Stimulated activated CD8-positive, alpha-beta memory T cell treated with anti-CD3 and anti-CD28 coated beads, Interleukin-2, amount 100 ng/mL, for 1 hour (primary cell): ENCODE measurements at places on chromosomes 5 and 9.
A peak's percentile ranks its signal among the peaks of the same experiment; 100 is the strongest.

GRCh38 chr5:3282841-3283240 is 312.8 kb upstream of the IRX1 start:
- DNase-seq, result no peak

GRCh38 chr9:133932633-133933032 is 59.5 kb downstream of the VAV2 start:
- no peak for DNase-seq

DNA sequence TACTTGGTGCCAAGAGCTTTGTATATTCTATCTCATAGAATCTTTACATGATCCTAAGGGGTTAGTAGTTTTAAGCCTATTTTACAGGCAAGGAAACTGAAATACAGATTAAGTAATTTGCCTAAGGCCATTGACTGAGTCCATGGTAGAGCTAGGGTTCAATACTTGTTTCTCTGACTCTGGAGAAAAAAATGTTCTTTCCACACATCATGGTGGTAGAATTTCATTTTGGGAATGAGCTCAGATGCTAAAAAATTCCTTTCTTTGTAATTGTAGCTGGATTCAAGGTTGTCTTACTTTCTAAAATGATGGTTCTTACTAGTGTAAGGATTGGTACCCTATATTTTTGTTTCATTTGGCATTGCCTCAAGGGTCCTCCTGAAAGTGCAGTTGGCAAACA is 86.0 kb downstream of the ANKRD55 start:
- DNase-seq, result no peak

- no peak for DNase-seq
These were observed 15.5 kb downstream of the DAPK1 start for GRCh38 chr9:87513161-87513560.

GRCh38 chr9:91714020-91714806 is 235.8 kb downstream of the ROR2 start:
- no peak for DNase-seq

DNA sequence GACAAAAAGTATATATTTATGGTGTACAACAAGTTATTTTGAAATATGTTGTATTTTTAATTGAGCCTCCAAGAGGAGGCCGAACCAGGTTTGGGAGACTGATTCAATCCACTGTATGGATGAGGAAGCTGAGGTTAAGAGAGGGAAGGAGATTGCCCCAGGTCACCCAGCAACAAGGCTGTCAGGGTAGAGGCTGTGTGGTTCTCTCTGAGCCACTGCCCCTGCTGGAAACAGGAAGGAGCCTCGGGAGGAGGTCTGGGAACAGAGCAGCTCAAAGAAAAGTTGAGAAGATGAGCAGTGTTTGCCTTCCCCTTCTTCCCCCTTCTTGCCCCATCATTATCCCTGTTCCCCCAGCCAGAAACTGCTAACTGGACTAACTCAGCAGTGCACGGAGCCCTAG is 6.6 kb upstream of the FAT2 start:
- no peak for DNase-seq

DNA sequence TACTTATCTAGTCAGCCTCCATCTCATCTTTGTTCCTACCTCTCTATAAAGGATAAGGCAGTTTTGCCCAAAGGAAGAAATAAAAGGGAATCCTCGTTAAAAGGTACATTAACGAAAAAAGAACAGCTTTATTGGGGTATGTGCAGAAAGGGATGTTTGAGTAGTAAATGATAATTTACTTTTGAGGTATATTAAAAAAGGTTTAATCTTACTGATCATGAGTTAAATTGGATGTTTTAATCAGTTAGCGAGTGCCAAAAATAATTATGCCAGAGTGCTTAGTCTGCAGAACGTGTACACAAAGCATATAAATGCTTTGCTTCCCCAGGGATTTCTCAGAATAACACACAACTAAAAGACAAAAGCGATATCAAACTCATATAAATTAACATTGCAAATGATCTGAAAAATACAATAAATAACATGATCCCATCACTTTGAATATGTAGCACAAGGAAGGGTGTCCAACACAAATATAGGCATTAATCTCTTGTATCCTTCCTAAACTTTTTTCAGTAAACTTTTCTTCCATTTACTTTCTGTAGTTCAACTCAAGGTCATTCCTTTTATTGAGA is 865.0 kb downstream of the NR2F1-AS1 start:
- DNase-seq, result no peak

DNA sequence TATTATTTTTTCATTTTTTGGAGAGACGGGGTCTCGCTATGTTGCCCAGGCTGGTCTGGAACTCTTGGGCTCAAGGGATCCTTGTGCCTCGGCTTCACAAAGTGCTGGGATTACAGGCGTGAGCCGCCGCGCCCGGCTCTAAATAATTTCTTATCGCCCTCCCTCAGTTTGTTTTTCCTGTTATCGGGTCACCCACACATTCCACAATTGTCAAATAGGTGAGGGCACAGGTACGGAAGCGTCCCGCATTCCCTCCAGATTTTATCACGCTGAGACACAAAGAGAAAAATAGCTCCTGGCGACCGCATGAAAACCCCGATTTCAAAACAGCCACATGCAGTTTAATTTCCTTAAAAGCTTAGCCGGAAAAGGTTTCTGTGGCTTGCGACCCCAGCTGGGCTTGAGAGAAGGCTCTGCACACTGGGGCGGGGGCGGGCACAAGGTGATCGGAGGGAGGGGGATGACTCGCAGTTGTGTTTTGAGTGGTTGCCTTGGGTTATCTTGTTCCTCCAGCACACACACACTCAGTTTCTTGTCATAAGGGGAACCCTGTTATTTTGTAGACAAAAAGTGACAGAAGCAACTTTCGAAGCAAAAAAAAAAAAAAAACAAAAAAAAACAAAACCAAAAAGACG is 717 bp upstream of the IQGAP2 start:
- peak; percentile 56 for DNase-seq
